ENCODE measurements at places on chromosomes 4 and X.

GRCh38 chrX:40062525-40063155, 35.1 kb downstream of the BCOR start:
- no peak for DNase-seq

- DNase-seq: no peak
These were observed 102.9 kb upstream of the TNIP3 start for GRCh38 chr4:121266982-121267381.

GRCh38 chr4:53477038-53477565, 99.7 kb downstream of the FIP1L1 start:
- no peak for DNase-seq

DNA sequence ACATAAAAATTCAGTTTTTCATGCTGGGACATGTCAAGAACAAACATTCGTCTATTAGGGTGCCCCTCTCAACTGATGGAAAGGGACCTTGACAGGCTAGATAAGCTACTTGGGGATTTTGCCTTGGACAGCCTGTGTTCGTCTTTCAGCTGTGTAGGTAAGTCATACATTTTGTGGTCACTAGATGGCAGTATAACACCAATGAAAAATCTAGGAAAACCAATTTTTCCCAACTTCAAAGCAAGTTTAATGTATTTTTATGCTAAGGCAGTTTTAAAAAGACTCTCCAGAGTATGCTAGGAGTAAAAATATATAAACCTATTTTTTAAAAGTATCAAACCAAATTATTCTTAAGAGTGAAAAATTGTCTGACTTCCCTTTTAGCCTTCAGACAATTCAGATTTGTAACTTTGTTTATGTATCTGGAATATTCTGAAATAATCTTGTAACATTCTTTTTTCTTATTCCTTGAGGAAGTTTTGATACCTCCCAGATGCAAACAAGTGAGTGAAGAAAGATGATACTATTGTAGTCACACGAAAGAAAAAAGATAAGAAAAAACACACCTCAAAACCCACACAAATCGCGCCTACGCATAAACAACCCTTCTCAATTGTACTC, 158.3 kb downstream of the CPE start:
- DNase-seq: peak; percentile 73

DNA sequence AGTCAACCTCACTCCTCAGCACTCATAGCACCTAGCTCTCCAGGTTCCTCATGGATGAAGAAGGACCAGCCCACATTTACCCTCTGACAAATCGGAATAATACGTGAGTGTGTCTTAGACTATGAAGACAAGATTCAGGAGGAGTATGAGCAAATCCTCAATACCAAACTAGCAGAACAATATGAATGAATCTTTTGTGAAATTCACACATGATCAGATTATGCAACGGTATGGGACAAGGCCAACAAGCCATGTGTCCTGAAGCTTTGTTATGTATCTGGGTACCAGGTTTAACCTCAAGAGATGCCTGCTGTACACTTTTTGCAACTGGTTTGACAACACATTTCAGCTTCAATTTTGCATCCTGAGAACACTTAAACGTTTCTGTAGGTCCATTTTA, 300.1 kb downstream of the OPHN1 start:
- no peak for DNase-seq

DNA sequence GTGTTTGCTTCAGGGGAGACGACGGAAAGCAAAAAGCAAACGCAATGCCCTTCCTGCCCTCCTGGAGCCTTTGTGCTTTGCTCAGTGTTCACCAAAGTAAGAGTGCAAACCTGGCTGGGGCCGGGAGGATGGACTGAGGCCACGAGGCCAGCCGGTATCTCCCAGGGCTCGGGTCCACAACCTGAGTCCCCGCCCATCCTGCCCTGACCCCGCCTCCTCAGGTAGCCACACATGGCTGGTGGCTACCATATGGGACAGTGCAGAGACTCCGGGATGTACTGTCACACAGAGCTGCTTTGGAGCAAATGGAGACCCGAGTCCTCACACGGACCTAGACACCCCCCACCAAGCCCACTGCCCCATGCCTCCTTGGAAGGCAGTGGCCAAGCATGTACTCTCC, 4.8 kb downstream of the ATP2B3 start:
- no peak for DNase-seq

DNA sequence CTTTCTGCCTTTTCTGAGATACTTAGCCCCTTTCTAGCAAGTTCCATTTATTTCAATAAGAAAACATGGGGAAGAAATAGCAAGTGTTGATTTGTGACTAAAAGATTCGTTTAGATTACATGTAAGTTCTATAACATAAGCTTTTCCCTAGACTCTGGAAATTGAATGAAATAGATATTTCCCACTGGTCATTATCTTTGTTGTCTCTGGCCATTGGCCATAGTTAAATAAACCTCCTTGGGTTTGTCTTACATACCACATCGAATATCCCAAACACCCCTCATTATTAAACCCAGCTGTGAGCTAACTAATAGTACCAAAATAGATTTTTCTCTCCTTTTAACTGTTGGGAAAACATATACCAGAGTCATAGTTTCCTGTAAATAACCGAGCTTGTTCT, 534.8 kb downstream of the IQCM start:
- DNase-seq: no peak

- DNase-seq: peak; percentile 6
These were observed 39.3 kb downstream of the RTL3 start for GRCh38 chrX:78619834-78620233.

- no peak for DNase-seq
These were observed 26.7 kb downstream of the BCLAF3 start for GRCh38 chrX:19964017-19964710.

GRCh38 chr4:186621959-186622553, 66.7 kb upstream of the MTNR1A start:
- no peak for DNase-seq

GRCh38 chrX:23134136-23134535, 134.4 kb downstream of the DDX53 start:
- DNase-seq: no peak

GRCh38 chrX:57669961-57670360, 10.1 kb downstream of the NLRP2B start:
- DNase-seq: no peak

DNA sequence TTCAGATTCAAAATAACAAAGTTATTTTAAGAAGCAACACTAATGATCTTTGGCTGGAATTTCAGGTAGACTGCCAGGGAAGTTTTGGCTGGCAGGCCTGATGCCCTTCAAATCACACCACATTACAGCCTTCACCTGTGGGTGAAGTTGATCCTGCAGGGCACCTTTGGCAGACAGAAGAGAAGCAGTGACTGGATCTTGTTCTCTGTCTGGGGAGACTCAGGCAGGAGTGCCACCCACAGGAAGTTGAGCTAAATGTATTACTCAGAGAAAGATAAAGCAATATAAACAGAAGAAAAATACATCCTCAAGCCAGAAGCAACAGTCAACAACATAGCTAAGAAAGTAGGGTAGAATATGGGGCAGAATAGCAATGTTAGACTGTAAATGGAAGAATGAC, 12.8 kb upstream of the CFAP299 start:
- peak; percentile 49 for DNase-seq

GRCh38 chrX:24149351-24150050, at the start of gene ZFX:
TSS of gene ZFX (plus strand) at chrX:24149729. CDS start at chrX:24172743, 23,014 bp downstream.
- DNase-seq: no peak

- peak; percentile 3 for DNase-seq
These were observed 157.7 kb downstream of the SPANXN1 start for GRCh38 chrX:145405012-145405411.

- DNase-seq: no peak
These were observed 30.6 kb downstream of the ANK2 start for GRCh38 chr4:113080050-113080449.

- DNase-seq: no peak
These were observed 52.0 kb downstream of the RASL11B start for GRCh38 chr4:52914051-52914605.

DNA sequence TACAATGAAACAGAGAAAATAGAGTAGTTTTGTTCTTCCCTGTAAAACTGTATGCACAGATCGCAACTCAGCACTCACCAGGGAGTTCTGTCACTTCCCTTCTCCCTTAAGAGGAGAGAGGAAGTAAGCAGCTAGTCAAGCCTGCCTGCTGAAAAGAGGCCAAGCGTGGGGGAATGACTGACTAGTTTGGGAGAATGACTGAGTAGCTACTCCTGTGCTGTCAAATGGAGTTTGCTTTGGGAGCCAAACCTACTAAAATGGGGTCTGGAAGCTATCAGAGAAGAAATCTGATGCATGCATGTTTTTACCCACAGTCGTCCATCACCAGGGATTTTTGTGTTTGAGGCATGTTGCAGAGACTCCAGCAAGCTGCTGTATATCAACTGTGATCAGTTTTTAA, 54.6 kb upstream of the LHFPL1 start:
- no peak for DNase-seq

- no peak for DNase-seq
These were observed 216.4 kb upstream of the AFF2 start for GRCh38 chrX:148284056-148284455.

- DNase-seq: no peak
These were observed 236.7 kb upstream of the PGRMC2 start for GRCh38 chr4:128524311-128524710.

DNA sequence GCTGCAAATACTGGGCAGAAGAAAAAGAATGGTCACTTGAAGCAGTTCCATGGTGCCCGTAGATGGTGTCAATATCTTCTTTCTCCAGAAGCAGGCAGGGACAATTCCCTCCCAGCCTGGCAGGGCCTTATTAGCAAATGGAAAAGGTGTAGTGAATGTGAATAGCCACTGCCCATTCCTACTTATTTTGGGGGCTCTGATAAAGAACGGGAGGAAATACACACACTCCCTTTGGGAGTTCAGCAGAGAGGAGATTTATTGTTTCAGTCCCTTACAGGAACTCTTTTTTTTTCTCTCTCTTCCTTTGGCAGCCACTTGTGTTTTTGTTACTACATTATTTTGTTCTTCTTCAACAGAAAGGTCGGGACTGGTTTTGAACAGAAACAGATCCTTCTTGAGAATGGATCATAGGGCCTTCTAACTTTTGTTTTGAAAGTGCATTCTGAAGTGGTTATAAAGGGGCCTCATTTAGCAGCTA, at the start of gene EMCN:
Gene EMCN (minus strand): TSS at position 159 of the 478 bp plus-strand sequence. CDS start 108 bp downstream, at position 51.
- DNase-seq: no peak
